NCI-H2107 (cell line): ENCODE measurements at places on chromosomes 7 and 10.

GRCh38 chr7:142956951-142957623, 5.1 kb downstream of the KEL start:
- DNase-seq, result no peak

DNA sequence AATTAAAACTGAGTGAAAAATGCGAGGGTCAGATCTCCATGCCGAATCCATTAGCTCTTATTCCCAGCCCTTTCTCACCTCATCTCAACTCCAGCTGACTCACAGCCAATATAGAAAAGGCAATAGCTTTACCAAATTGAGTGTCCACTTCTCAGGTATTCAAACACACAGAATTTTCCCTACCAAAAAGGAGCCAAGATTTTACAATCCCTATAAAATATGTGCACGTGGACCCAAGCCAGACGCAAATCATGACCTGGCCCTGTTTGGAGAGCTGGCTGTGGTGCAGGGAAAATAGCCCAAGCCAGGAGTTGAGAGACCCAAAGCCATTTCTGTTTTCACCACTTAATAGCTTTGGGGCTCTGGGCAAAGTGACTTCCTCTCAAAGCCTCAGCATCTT, 379.7 kb upstream of the AUTS2 start:
- DNase-seq, result no peak

DNA sequence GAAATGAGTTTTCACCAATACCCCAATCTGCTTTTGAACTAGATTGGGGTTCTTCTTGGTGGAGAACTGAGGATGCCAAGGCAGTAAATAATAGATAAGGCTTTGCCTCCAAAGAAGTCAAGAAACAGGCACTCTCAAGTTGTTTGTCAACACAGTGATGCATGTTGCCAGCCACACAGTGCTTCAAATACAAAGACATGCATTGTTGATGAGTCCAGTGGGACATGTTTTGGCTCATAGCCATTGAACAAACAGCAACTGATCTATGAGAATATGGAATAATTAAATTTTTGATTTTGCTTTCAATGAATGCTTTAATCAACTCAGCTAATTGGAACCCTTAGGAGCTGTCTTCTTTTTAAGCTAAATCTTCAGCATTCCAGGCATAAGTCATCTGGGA, 346.4 kb downstream of the THSD7A start:
- no peak for DNase-seq

DNA sequence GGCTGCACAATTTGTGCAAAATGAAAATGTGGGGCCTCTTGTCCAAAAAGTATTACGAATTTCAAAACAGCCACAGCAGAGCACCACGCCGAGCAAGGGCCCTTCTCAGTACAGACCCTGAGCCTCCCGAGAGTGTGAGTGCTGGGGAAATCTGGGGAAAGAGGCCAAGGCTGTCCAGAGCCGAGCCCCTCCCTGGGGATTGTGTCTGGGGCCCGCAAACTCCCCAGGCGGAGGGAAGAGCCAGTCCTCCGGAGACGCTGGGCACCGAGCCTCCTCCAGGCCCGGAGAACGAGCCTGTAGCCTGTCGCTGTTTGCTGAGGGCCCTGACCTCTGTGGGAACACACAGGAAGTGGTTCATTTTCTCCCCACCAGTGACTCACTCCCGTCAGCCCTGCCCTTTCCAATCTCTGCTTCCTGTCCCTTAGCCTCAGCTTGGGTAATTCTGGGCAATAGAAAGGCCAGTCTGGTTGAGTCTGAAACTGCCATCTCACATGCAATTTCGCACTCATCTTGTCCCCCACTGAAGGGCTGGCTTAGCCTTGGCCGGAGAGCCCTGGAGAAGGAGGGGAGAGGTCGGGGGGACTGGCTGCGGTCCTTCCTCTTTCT, 19.5 kb upstream of the GNA12 start:
- no peak for DNase-seq

- DNase-seq, result no peak
These were observed 25.7 kb upstream of the GRB10 start for GRCh38 chr7:50808282-50808888.

DNA sequence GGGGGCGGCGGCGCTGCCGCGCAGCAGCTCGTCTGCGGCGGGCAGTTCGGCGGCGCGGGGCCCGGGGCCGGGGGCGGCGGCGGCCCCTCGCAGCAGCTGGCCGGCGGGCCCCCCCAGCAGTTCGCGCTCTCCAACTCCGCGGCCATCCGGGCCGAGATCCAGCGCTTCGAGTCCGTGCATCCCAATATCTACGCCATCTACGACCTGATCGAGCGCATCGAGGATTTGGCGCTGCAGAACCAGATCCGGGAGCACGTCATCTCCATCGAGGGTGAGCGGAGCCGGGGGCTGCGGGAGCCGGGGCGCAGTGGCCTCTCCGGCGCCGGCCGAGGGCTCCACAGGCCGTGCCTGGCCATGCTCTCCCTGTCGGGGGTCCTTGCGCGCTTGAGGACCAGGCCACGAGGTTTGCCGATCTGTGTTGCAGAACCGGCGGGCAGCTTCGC, 548 bp downstream of the AGAP3 start:
- no peak for DNase-seq

DNA sequence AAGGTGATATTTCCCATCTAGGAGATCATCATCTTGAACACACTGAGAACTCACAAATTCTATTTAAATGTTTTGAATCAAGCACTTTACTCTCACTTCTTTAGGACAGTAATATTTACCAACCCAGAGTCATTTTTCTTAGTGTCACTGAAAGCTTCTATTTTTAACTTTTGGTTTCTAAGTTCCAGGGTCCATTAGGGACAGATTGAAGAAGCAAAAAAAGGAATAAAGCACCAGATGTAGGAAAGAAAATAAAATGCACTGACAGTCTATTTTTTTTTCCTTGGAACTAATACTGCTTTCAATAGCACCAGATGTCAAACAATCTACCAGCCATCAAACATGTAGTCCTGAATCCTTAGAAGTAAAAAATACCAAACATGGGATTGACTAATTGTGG, 526.7 kb upstream of the LRRN3 start:
- DNase-seq, result no peak
